ENCODE measurements at places on chromosomes 7 and 10. TPM values are rescaled to one million over a fixed set of nuclear protein-coding genes. Genes with fewer than 3 reads are reported as not detected.

The GPR22 gene
- polyA plus RNA-seq = 0.10 TPM

The CDK14 gene
- 23.4 TPM for polyA plus RNA-seq

DNA sequence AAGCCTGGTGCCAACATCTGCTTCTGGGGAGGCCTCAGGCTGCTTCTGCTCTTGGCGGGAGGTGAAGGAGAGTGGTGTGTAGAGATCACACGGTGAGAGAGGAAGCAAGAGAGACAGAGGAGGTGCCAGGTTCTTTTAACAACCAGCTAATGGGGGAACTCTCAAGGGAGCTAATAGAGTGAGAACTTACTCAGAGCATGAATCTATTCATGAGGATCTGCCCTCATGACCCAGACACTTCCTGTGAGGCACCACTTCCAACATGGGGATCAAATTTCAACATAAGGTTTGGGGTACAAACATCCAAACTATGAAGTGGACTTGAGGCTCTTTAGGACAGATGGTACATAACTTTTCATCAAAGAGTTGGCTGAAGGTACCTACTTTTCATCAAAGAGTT is 5.1 kb upstream of the ZNF32 start:
- DNase-seq = no peak

DNA sequence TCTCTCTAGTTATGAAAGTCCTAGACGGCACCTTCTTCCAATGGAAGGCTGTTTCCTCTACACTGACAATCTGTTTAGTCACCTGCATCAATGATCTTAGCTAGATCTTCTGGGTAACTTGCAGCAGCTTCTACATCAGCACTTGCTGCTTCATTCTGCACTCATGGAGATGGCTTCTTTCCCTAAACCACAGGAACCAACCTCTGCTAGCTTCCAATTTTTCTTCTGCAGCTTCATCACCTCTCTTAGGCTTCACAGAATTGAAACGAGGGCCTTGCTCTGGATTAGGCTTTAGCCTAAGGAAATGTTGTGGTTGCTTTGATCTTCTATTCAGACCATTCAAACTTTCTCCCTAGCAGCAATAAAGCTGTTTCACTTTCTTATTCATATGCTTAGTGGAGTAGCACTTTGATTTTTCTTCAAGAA is 24.6 kb downstream of the NAMPT start:
- DNase-seq = no peak

DNA sequence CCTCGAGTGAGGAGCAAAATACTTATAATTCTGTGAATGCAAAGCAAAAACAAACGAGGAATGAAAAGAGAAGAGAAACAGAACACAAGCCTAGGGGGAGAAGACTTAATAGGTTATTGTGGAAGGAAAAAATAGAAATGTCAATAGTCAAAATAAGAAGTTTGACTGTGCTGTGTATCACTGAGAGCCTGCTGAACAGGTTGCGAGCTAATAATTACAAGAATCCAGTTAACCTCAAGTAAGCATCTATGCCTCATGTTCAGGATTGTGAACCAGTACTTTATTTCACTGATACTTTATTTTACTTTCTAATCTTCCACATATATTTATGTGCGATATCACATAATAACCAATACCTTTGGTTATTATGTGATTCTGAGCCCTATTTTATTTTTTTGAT is 316.7 kb downstream of the OTUD1 start:
- DNase-seq = no peak

- DNase-seq = no peak
These were observed 202.4 kb downstream of the SH2D4B start for GRCh38 chr10:80739963-80740715.

DNA sequence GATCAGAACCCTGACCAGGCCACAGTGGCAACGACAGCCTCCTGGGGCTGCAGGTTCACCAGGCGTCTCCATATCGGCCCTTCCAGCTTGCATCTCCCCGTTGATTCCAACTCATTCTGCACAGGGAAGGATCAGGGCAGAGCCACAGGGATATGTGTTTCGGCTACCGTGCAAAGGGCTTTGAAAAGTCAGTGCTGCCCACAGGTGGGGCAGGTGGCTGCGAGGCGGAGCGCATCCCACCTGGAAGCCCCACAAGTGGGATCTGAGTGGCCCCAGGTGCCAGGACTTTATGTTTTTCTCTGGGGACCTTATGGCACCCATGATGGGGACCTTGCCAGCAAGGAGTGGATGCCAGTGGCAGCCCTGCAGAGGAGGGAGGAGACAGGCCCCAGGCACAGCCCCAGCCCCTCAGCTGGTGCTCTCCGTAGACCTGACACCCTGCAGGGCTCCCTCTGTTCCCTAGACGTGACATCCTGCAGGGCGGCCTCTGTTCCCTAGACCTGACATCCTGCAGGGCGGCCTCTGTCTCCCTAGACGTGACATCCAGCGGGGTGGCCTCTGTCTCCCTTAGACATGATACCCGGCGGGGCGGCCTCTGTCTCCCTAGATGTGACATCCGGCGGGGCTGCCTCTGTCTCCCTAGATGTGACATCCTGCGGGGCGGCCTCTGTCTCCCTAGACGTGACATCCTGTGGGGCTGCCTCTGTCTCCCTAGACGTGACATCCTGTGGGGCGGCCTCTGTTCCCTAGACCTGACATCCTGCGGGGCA is 189.4 kb downstream of the ELFN1 start:
- no peak for DNase-seq

DNA sequence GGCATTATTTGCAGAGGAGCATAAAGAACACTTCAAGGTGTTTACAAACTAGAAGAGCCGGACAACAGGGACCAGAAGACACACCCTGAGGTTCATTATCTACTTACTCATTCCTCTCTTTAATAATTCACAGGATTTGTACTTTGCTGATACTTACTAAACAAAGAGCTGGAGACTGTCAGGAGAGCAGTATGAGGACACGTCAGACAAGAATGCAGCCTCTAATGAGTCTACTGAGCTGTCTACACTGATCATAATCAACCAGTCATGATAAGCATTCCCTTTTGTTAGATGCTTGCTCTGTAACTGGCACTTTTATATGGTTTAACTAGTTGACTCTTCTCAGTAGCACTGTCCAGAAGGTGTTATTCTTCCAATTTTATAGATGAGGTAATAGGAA is 243.3 kb upstream of the CDC14C start:
- DNase-seq = no peak

GRCh38 chr7:127525866-127526480 is 59.4 kb downstream of the GCC1 start:
- DNase-seq = no peak

Data from muscle of back (tissue), 13 donors.